ENCODE measurements at places on chromosomes 16 and 17. TPM values are rescaled to one million over a fixed set of nuclear protein-coding genes. Genes with fewer than 3 reads are reported as not detected.

DNA sequence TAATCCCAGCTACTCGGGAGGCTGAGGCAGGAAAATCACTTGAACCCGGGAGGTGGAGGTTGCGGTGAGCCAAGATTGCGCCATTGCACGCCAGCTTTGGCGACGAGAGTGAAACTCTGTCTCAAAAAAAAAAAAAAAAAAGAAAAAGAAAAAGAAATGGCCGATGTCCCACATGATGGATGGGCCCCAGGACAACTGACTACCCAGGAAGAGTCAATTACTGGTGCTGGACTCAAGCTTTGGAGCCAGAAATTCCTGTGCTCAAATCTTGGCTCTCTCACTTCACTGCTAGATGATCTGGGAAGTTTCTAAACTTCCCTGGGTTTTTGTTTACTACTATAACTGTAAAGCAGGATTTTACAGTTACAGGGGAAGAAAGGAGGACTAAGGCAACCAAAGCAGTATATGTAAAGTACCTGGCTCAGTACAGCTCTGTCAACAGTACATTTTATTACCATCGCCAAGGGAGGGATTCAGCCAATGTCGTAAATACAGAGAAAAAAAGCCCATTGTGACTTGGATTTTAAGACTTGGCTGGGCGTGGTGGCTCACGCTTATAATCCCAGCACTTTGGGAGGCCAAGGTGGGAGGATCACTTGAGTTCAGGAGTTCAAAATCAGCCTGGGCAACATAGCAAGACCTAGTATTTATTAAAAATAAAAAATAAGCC is 11.9 kb downstream of the C16orf86 start:
- DNase-seq: no peak

DNA sequence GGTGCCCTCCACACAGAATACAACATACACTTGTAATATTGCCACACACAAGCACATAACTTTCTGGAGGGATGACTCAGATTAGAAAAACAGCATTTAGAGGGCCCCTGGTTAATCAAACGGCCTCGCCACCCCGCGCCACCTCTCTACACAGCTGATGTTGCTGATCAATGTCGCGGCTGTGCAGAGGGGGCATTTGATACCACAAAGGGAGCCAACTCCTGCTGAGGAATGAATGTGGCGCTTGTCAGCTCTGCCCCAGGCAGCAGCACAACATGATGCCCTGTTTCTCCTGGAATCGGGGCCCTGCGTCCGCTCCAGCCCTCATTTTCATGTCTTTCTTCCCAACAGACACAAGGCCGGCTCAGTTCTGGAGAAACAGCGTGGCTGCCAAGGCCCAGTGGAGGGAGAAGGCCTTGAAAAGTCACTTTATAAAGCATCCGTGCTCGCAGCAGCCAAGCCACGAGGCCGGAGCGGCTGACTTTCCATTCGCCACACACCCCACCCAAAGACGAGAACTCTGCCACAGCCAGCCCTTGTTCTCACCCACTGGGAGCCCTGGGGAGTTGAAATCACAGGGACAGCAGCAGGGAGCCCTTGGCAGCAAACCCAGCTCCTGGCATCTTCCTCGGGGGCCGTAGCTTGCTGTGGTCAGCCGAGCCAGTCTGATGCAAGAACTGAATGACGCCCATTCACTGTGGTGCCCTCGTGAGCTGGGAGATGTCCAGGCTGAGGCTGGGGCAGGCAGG is 65.6 kb downstream of the XYLT1 start:
- DNase-seq: no peak

DNA sequence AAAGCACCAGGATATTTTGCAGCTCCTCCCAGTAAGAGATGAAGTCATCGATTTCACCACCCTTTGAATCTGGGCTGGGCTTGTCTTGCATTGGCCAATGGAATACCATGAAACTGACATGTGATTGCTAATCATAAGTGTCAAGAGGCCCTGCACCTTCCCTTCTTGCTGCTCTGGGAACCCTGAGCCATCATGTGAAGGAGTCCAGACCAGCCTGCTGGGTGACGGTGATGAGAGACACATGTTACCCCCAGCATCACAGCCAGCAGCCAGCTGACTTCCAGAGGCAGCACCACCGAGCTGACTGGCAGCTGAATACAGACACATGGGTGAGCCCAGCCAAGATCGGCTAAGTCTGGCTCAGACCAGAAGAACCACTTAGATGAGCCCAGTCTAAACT is 43.6 kb upstream of the CACNG4 start:
- no peak for DNase-seq

- no peak for DNase-seq
Measured at GRCh38 chr16:86089334-86089900, 190.5 kb downstream of the IRF8 start.

CCL23 gene
- not detected for total RNA-seq

- peak; percentile 86 for DNase-seq
Measured at GRCh38 chr16:53892155-53892554, 188.2 kb downstream of the FTO start.

DNA sequence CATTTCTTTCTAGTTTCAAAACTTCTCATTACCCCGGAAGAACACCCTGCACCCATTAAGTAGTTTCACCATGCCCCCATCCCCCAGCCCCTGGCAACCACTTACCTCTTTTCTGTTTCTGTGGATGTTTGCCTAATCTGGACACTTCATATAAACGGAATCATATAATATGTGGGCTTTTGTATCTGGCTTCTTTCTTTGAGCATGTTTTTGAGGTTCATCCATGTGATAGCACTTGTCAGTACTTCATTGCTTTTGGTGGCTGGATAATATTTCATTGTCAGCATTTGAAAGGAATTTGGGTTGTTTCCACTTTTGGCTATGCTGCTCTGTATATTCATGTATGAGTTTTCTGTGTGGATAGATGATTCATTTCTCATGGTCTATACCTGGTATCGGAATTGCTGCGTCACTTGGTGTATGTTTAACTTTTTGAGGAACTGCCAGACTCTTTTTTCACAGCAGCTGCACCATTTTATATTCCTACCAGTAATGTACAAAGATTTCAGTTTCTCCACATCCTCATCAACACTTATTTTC is 30.0 kb upstream of the SLC5A10 start:
- DNase-seq: peak; percentile 72

DNA sequence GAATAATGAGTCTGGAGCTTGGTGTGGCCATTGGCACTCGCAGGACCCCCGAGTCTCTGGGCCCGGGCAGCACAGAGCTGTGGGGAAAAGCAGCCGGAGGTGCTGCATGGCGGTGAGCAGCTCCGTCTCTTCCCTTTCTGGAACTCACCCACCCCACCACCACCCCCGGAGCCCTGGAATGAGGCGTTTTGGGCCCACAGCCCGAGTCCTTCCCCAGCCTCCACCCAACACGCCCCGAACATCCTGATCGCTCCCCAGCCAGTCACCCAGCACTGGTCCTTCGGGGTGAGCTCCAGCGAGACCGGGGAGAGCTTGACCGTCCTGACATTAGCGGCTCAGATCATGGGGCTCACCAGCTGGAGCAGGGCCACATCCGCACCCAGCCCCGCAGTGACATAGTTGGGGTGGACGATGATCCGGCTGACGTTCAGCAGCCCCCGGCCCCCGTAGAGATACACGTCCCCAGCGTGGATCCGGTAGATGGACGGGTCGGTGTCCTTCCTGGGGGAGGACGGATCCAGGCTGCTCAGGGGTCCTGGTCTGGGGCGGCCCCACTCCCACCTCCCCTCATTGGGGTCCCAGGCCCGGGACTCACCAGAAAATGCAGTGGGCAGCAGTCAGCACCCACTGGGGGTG is 6.5 kb downstream of the TPSD1 start:
- DNase-seq: no peak

DNA sequence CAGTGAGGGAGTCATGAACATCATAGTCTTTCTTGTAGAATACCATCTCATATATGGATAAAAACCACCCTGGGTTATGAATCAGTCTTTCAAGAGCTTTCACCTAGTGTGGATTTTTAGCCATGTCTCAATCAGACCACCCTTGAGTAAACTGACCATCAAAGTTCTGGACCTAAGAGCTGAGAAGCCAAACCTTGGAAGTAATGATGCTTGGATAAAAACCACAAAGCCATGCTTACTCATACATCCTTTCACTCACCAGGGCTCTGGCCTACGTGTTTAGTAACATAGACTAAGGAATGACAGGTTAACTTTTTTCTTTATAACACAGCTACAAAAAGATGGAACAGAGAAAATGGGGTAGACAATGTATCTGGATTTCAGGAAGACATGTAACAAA is 167.2 kb downstream of the STX8 start:
- DNase-seq: no peak

KRT36 gene
- total RNA-seq: not detected

- no peak for DNase-seq
Measured at GRCh38 chr16:5762362-5762761, 664.8 kb upstream of the EEF2KMT start.

DNA sequence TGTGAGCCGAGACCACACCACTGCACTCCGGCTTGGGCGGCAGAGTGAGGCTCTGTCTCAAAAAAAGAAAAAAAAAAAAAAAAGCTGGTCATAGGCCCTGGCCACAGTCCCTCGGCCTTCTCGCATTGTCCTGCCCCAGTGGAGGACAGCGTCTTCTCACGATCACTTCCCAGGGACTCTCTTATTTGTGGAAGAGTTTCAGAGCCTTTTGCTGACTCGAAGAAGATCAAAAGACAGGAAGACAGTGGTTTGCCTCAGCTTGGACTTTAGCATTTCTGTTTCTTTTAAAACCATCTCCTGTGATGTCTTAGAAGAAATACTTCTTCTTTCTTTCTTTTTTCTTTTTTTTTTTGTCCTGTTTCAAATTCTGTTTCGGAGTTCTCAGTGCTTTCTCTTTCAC is 210.0 kb downstream of the FTO start:
- DNase-seq: no peak

DNA sequence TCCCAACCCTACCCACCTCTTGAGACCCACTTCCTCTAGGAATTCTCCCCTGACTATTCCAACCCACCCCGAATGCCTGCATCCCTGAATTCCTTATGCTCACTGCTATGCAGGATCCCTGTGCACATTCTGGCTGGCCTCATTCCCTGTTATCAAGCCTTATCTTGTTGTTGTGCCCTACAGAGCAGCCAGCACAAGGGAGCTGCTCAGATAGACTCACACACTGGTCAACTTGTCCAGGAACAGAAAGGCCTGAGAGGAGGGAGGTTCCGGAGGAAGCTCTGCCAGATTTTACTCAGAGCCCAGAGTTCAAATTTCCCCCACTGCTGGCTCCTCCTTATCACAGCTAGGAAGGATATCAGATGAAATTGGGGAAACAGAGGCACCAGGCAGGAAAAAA is 24.8 kb upstream of the MYO18A start:
- no peak for DNase-seq

DNA sequence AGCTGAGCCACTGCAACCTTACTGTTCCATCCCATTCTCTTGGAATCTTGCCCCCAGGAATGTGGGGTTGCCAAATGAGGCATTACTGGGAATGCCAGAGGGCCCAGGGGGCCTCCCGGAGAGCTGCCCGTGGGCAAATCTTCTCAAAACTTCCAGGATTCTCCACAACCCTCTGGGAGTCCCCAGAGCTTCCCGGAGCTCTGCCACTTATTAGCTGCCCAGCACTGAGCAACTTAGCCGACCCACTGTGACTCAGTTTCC is 306.0 kb downstream of the FOXL1 start:
- no peak for DNase-seq

DNA sequence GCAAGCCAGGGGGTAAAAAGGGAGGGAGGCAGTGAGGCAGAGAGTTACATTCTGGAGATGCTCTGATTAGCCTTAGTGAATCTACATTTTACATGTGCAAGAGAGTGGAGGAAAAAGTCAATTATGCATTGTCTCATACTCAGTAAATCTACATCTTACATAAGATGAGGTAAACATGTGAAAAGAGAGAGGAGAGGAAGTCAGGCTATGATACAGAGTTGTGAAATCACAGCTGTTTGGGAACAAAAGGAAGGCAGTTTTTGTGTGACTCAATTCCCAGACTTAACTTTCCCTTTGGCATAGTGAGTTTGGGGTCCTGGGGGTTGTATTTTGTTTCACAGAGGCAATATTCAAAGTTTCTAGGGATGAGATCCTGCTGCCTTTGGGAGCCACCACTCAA is 67.8 kb downstream of the GP2 start:
- no peak for DNase-seq

TRAPPC1 gene
- total RNA-seq: 60.8 TPM

- DNase-seq: no peak
Measured at GRCh38 chr16:67773099-67773498, 33.3 kb downstream of the RANBP10 start.

- no peak for DNase-seq
Measured at GRCh38 chr17:31495022-31495885, 103.8 kb downstream of the RAB11FIP4 start.

CSH2 gene
- not detected for total RNA-seq

- DNase-seq: no peak
Measured at GRCh38 chr17:19857640-19858039, 10.1 kb downstream of the ULK2 start.

SLC52A1 gene
- total RNA-seq: not detected

DNA sequence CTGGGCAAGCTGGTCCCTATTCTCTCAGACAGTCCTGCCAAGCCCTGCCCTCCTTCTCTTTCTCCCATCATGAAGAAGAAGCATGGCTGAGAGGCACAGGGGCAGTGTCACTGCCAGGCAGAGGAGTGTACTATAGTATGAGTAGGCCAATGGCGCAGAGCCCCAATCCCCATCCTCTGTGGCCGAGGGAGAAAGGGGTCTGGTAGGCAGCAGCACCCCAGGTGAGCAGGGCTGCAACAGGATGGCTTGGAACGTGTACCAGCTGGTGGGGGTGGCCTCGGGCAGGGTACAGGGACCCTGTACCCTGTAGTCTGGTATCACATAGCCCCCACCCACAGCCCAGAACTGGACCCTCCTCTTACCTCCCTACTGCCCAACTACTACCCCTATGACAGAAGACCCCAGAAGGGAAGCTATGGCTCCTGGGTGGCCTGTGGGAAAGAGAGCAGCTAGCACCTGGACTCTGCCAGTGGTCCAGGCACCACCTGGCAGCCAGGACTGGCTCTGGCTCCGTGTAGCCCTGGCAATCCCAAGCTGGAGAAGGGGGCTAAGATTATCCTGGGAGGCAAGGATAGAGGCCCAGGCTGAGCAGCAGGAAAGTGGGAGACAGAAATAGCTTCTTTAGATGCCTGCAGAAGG is 4.4 kb downstream of the SMARCD2 start:
- no peak for DNase-seq

- DNase-seq: peak; percentile 53
Measured at GRCh38 chr17:74532115-74532514, 840 bp upstream of the CD300LB start.

- DNase-seq: no peak
Measured at GRCh38 chr17:29596811-29597210, 3.9 kb downstream of the ANKRD13B start.

KRTAP2-1 gene
- total RNA-seq: not detected

GP1BA gene
- total RNA-seq: not detected

GRCh38 chr16:21128991-21129390 is 21.7 kb downstream of the DNAH3 start:
- no peak for DNase-seq

GRCh38 chr16:65119901-65120401 is 1.9 kb downstream of the CDH11 start:
- DNase-seq: no peak

- DNase-seq: no peak
Measured at GRCh38 chr16:87979352-87979751, 28.1 kb downstream of the BANP start.

All from Karpas-422 (cell line).